LNCaP clone FGC (cell line): ENCODE measurements at places on chromosomes 2 and 18.

DNA sequence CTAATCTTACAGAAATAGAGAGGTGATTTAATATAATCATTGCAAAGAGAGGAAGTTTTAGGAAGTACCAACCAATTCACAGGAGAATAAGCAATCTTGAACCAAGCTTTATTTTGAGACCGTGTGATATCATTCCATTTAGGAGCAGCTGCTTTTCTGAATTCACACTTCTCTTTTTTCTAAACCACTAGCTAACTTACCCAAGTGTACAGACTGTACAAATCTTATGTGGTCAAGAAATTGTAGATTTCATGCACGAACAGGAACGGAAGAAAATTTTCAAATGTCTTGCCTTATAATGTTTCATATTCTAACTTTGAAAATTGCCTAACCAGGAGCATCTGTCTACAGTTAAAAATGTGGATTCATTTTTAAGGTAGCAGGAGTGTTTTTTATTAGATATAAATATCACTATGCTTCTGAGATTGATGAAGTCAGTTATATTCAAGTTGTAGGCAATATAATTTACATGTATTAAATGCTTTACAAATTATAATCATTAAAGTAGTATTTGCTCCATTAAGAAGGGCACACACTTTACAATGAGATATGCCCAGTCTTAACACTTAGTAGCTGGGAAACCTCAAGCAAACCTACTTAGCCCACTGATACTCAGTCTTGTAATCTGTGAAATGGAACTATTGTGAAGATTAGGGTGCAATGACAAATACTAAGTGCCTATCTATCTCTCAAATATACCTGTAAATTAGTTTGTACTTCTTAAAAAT lies 302.2 kb upstream of the STON1 start:
- no peak for DNase-seq

DNA sequence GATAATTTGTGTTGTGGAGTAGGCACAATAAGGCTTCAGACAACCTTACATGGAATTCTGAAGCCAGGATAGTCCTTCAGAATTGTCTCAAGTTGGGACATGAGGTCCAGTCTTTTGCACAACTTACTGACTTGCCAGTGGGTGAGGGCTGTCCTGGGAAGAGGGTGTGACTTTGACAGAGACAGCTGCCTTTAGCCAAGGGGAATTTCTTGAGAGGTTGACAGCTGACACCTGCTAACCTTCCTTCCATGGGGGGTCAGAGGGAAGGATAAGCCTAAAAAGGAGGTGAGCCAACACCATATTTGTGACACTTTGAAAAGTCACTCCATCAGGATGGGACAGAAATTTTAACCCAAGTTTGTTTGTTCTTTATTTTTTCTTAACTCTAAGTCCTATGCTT lies 907.8 kb upstream of the CRIM1 start:
- DNase-seq: no peak

DNA sequence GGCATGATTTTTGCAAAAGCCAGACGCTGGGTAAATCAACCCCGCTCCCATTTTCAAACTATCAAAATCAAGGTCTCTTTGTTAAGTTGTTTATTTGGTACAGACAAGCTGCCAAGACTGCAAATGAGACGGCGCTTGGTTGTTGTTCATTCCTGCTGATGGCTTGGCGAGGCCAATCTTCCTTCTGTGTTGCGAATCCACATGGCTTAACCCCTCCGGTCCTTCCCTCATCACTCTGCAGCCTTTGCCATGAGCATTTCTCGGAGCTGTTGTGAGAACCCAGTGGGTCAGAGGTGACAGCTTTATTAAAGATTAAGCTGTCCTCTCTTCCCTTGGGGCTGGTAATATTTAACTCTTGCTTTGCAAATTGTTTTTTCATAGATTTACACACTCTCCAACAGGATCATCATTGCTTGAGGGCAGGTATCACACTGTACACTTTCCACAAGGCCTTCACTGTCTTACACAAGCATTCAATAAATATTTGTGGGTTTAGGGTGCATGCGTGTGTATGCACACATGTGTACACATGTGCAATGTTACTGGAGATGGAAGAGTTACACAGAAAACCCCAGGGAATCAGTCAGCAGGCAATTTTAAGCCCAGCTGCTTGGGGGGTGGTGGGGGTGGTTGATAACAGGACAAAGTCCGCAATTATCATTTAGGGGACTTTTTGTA lies 27.8 kb upstream of the KCNF1 start:
- DNase-seq: no peak

DNA sequence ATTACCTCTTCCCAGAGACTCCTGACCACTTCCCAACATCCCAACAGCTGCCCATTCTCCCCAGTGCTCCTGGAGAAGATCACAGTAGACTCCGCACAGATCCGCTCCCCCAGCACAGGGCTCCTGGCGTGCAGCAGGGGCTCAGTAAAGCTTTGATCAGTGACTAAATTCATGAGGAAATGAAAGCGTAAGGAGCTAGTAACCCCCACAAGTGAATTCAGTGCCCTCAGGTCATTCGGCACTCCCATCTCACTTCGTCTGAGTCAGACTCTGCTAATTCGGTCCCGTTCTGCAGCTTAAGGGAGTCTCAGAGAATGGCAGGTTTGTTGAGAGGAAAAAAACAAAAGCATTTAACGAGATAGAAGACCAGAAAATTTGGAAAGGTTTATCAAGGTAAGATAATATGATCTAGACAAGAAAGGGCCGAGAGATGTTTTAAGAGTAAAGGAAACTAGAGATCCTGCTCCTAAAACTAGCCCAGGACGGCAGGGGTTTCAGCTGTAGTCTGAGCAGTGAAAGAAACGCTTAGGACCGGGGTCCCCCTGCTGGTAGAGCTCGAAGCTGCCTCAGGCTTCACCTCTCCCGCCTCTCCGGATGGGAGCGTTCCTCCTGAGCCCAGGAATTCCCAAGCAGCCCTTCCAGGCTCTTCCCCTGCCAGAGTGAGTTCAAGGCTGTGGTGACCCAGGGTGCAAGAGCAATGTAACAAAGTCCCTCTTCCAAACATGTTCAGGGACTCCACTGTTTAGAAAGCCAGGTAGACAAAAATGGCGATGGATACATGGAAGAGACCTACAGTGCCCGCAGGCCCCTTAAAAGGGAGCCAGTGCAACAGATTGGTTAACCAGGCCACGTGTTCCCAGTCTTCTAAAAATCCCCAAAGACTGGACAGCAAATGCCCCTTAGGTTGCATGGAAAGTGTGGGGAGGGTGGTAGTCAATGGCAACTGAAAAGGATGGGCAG lies 127.3 kb downstream of the DNER start:
- DNase-seq: peak; percentile 6

GRCh38 chr2:223797811-223798721 lies 39.3 kb downstream of the AP1S3 start:
- no peak for DNase-seq

- DNase-seq: no peak
Measured at GRCh38 chr18:69636529-69637301, 236.0 kb downstream of the DOK6 start.

GRCh38 chr2:27581417-27582128 lies 1.3 kb upstream of the ZNF512 start:
- DNase-seq: no peak

- peak; percentile 93 for DNase-seq
Measured at GRCh38 chr18:449374-449773, 51.1 kb downstream of the COLEC12 start.

DNA sequence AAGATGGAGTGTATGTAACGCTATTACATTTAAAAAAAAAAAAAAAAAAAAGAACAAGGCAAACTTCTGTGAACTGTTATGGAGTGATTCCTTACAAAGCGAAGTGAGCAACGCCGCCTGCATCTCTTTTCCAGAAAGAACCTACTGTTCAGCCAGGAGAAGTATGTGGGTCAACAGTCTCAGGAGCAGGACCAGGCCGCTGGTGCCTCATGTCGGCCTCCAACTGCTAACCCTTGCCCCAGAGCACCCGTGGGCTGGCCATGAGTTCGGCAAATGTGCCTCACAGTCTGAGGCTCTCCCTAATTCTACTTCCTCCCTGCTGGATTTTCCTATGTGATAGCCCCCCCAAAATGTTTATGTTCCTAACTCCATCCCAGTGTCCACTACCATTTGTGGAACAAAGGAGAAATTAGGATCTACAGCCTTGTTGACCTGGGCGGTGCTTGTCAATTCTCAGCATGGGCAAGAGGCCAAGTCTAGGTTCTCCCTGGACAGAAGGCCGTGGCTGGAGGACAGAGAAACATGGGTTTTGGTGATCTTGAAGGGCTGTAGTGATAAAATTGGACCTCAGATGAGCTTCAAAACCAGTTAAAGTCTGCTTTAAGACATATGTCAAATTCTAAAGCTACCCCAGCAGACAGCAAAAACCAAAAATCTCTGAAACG lies 15.9 kb downstream of the FAM168B start:
- DNase-seq: no peak

DNA sequence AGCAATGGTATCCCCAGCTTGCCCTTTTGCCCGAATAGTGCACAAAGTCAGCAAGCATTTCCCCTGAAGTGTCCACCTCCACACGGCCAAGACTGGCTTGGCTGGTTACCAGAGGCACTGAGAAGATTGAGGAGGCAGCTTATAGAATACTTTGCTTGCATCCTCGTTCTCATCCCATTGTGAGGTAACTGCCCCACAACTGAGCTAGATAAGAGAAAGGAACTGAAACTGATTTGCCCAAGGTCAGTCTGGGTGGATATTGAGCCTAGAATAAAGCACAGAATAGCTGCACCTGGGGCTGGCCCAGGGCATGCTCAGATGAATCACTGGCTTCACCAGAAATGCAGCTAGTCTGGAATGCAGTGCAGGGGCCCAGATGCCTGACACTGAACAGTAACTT lies 32.7 kb upstream of the MAP4K3 start:
- no peak for DNase-seq

GRCh38 chr2:4715065-4715464 lies 977.1 kb upstream of the SOX11 start:
- DNase-seq: no peak

- DNase-seq: no peak
Measured at GRCh38 chr2:224407241-224407701, 5.4 kb upstream of the FAM124B start.
